ENCODE measurements at places on chromosomes 7 and 10.

- no peak for DNase-seq
Observed at GRCh38 chr7:41113719-41114118, 589.2 kb downstream of the INHBA start.

- DNase-seq = no peak
Observed at GRCh38 chr7:105672801-105673200, 91.5 kb upstream of the EFCAB10 start.

GRCh38 chr7:44867073-44867995 lies 18.0 kb downstream of the PURB start:
- DNase-seq = no peak

DNA sequence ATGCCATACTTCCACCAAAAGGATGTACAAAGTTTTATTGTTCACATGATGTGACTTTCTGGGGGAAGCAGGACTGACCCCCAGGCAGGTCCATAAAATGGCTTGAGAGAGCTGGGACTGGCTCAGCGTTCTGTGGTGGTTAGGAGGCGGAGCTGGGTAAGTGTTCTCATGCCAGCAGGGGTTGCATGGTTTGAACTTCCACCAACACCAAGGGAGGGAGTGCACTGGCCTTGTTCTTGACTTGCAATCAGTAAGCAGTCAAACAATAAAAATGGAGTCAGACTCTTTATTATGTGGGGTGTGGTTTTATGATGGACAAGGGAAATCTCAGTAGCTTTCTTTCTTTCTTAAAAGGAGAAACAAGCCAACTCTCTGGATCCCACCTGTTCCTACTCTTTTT lies 95.4 kb upstream of the PRR15 start:
- no peak for DNase-seq

DNA sequence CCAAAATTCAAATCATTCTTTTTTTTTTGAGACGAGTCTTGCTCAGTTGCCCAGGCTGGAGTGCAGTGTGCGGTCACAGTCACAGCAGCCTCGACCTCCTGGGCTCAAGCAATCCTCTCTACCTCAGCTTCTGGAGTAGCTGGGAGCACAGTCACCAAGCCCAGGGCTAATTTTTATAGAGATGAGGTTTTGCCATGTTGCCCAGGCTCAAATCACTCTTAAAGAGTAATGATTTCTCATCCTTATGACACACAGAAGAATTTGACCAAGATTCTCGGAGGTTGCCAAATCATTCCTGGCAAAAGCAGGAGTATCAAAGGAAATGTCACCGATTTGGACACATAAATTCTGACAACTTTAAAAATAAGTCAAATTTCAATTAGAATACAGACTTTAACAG lies 39.1 kb downstream of the SIRT1 start:
- no peak for DNase-seq

DNA sequence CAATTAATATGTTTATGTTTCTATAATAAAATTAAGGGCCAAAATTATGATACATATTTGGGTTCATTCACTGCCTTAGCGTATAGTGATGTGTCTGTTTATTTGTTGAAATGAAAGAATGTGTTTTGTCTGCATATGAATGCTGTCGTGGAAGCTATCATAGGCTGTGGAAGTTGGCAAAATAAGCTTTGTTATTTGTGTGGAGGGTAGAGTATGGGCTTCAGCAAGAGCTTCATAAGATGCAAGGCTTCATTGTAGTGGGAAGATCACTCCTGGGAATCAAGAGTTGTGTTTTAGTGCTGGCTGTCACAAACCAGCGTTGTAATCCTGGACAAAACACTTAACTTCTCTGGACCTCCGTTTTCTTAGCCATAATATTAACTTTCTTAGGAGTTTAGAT lies 2.5 kb downstream of the SLK start:
- DNase-seq = no peak

GRCh38 chr10:133343558-133343957 lies 3.6 kb upstream of the PRAP1 start:
- no peak for DNase-seq

- no peak for DNase-seq
Observed at GRCh38 chr10:128287921-128288320, 161.7 kb upstream of the MKI67 start.

- DNase-seq = no peak
Observed at GRCh38 chr7:31116615-31117014, 64.5 kb downstream of the ADCYAP1R1 start.

GRCh38 chr10:111344804-111345203 lies 268.0 kb downstream of the ADRA2A start:
- no peak for DNase-seq

- no peak for DNase-seq
Observed at GRCh38 chr7:105304040-105304895, 84.5 kb downstream of the SRPK2 start.

DNA sequence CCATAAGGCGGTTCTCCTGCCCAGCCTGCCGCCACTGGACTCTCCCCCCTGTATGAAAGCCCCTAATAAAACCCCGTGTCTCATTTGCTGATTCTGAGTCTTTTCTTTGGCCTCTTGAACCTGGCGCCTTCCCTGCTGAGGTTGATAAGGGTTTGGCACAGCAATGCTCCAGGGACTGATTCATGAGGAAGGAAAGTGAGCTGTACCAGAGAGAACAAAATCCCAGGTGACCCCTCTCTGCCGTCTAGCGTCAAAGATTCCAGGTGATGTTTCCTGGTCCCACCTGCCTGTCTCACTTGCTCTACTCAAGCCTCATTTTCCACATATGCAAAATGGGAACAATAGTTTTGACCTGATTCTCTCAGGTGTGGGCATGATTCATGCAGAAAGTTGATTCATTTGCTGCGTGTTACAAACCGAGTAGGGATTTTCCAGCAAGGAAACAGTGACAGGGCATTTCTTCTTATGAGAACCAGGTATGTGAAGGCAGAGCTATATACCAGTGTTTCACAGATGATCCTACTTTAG lies 730.6 kb upstream of the IGFBP3 start:
- DNase-seq = no peak

- no peak for DNase-seq
Observed at GRCh38 chr7:110801502-110801901, 289.4 kb upstream of the LRRN3 start.

DNA sequence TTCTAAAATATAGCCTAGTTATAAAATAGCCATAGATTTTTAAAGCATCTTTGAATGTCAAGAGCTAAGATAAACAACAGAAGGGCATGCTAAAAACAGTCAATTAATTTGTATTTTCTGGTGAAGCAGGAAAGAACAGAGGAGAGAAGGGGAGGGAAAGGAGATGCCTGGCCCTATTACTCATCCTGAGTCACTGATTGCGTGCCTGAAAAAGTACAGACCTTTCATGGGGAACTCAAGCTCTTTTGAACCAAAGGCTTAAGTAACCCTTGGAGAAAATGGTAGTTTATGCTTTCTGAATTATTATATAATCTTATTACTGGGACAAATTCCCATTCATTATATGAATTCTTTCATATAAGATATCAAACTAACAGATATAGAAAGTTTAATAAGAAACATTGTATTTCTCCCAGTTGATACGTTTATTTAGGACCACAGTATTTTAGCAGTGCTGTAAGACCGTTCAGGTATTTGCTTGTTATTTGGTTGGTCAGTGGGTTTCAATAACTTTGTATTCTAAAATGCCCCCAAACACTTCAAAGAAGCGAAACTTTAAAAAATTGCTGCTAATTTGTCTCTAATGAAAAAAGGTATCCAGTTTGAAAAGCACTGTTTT lies 151.3 kb downstream of the HGF start:
- DNase-seq = no peak

- DNase-seq = no peak
Observed at GRCh38 chr10:93420091-93420490, 62.0 kb downstream of the MYOF start.

GRCh38 chr10:80289451-80290287 lies at the start of gene MAT1A:
Gene MAT1A (minus strand): TSS chr10:80289658. CDS start chr10:80289423, 235 bp downstream.
- no peak for DNase-seq

DNA sequence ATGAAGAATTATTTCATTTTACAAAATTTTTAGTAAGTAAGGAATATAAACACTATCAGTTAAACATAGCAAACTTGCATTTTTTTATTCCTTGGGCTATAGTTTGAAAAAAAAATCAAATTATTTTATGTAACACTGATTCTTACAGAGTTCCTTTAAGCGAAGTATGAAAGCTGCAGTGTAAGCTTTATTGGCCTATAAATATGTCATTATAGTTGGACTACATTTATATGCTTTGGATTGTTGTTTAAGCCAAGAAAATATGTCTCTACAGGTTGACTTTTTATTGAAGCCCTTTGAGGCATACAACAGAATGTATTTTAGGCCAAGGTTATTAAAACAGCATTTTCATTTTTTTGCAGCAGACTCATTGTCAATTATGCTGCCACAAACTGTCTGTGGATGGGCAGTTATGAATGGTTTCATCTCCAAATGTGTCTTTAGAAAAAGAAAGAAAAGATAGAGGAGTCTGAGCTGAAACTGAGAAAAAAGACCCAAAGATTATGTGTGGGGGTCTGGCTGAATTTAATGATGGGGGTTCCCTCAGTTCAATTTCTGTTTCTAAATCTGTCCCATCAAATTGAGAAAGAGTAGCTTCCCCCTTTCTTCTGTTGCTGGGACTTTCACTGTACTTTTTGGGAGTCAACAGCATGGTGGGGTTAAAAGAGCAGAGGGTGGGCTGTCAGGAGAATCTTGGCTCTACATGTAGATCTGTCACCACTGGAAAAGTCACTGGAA lies 43.1 kb downstream of the ARID5B start:
- DNase-seq = no peak

GRCh38 chr7:1234881-1235500 lies 2.3 kb downstream of the UNCX start:
- DNase-seq = no peak

DNA sequence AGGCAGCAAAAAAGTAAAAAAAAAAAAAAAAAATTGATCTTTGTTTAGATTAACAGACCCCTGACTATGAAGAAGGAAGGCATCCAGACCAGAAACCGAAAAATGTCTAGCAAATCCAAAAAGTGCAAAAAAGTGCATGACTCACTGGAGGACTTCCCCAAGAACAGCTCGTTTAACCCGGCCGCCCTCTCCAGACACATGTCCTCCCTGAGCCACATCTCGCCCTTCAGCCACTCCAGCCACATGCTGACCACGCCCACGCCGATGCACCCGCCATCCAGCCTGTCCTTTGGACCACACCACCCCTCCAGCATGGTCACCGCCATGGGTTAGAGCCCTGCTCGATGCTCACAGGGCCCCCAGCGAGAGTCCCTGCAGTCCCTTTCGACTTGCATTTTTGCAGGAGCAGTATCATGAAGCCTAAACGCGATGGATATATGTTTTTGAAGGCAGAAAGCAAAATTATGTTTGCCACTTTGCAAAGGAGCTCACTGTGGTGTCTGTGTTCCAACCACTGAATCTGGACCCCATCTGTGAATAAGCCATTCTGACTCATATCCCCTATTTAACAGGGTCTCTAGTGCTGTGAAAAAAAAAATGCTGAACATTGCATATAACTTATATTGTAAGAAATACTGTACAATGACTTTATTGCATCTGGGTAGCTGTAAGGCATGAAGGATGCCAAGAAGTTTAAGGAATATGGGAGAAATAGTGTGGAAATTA lies 19.4 kb downstream of the GATA3 start:
- DNase-seq = no peak

GRCh38 chr7:157703131-157703530 lies 366.3 kb downstream of the DNAJB6 start:
- DNase-seq = no peak

GRCh38 chr10:69631566-69631965 lies 1.5 kb downstream of the FAM241B start:
- DNase-seq = no peak

DNA sequence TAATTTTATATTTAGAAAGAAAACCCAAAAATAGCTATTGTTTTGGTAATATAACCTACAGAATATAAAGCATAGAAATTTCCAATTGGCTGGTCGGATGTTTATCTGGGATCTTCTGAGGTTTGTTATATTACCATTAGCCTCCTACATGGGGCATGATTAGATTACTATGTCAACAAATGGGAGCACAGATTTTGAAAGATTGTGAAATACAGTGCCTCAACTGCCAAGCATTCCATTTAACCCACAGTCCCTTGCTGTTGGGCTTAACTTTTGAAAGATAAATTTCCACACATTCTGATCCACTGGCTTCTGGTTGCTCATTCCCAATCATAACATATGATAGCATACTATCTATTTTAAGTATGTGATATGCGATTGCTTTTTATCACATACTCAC lies 455.4 kb upstream of the C7orf33 start:
- DNase-seq = no peak

GRCh38 chr7:157650131-157650631 lies 313.4 kb downstream of the DNAJB6 start:
- DNase-seq = no peak

DNA sequence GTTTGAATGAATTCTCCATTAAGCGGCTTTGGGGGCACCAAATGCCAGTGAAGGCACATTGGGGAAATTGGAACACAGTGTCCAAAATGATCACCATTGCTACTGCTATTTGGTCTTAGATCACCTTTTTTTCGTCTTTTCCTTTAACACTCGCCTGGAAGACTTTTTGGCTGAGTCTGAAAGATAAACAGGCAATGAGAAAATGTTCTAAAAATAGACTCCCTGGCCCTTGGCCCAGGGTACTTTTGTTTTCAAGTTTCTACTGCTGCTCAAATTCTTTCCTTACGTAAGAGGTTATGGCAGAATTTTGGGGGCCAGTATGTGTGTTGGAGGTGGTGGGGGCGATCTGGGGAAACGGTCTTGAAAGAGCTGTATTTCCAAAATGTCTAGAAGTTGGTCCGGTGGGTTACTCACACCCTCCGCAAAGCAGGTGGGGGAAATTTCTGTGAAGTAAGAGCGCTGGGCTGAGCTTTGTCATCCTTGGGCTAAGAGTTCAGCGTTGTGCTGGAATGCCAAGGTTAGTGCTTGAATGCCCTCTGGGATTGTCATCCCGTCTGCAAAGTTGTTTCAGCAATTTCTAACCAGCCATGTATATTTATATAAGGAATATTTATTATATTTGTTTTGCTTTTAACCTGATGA lies 1.3 kb upstream of the ITPRIP start:
- no peak for DNase-seq

DNA sequence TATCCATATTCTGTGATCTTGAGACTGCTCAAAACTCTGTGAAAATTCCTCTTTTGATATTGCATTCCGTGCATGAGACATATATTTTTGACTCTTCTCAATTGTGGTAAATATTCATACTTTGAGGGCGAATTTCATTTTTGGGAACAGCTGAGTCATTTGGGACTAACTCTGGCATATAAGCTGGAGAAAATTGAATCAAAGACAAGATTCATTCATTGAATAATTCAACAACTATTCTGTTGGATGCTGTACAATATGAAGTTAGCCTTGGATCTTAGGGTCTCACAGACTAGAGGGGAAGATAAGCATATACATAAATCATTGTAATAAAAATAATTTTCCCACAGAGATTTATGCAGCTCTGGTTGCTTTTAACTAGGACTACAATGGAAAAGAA lies 183.2 kb upstream of the NEBL start:
- DNase-seq = no peak

DNA sequence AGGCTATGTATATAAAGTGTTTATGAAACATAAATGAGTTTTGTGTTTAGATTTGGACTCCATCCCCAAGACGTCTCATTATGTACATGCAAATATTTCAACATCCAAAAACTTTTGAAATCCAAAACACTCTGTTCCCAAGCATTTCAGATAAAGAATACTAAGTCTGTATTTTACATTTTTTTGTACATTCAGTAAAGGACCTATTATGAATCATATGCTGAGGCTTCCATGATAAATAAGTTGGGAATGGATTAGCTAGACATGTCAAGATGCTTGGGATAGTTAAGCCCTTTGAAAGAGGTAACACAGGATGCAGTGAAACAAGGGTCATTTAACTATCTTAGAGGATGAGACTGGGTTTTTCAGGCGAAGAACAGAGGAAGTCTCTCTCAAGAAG lies 262.9 kb downstream of the SNX13 start:
- DNase-seq = no peak

GRCh38 chr7:163298-163695 lies 29.1 kb upstream of the FAM20C start:
- no peak for DNase-seq

GRCh38 chr7:102992938-102993717 lies 80.3 kb downstream of the LRRC17 start:
- no peak for DNase-seq
